ENCODE measurements at places on chromosomes 1 and 21. TPM values are rescaled to one million over a fixed set of nuclear protein-coding genes. Genes with fewer than 3 reads are reported as not detected.

GRCh38 chr1:241950390-241950789 is 7.2 kb upstream of the BECN2 start:
- H3K27me3 ChIP-seq, result no peaks in the 10 kb centered on the region

DNA sequence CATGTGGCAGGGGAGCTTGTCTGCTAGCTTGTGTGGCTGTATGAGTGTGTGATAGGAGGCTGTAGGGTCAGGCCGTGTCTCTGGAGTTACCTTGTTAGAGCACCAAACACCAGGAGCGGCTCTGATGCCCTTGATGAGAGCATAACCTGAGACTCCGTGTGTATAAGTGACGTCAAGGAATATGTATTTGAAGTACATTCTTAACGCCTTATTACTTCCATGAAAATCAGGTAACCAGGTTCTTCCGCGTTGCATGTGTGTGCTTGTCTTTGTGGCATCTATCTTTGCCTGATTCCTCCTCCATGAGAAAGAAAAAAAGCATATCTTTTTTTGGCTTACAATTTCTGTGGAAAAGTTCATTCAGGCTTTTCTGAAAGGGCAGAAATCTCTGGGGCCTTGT is 4.6 kb downstream of the OLFML3 start:
- H3K27me3 ChIP-seq, result no peaks in the 10 kb centered on the region
- H3K27ac ChIP-seq, result no peak overlapping the region
- H3K4me3 ChIP-seq, result no peak overlapping the region
- H3K4me1 ChIP-seq, result no peaks in the 10 kb centered on the region

DNA sequence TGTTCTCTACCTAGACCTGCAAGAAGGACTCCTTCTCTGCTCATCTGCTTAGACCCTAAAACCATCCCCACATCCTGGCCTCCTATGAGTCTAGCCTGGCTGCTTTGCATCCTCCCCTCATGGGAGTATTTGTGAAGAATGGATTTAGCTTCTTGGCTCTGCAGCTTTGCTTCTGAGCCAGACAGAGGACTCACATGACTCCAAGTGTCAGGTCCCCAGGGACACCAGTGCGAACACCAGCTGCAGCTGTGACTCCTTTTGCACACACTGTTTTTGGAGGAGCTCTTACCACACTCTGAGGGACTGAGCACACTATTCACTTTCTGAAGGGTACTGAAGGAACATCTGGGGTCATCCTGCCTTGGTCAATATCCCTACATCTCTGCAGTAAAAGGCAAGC is 131.8 kb upstream of the SGIP1 start:
- H3K27ac ChIP-seq, result no peak overlapping the region
- no peaks in the 10 kb centered on the region for H3K4me1 ChIP-seq
- H3K4me3 ChIP-seq, result no peak overlapping the region

DNA sequence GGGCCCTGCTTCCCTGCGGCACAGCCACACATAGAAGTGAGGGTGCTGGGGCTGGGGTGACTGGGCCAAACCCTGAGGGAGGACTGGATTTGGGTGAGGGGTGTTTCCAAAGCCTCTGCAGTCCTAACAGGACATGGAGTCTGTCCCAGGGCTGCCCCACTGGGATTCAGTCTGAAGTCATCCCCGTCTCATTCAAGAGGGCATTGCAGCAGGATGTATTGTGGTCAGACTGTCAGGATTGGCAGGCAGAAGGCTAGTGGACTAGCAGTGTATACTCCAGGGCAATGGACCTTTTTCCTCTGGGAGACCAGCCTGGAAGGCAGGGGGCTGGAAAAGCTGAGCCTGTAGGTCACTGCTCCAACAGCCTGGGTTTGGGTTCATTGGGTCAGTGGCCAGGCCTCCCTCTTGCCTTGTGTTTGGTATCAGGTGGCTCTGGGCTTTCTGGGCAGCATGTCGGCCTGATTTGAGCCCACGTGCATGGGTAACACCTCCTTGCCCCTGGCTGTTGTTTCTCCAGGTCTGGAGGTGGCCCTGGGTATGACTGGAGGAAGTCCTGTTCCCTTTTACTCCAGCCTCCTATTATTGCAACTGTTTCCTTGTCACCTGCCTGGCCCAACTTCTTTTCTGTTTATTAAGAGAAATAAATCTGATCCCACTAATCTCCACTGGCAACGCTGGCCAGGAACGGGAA is 41.0 kb upstream of the SYNC start:
- peaks cover 45% of the 10 kb centered on the region for H3K27me3 ChIP-seq
- H3K36me3 ChIP-seq, result no peaks in the 10 kb centered on the region
- H3K4me3 ChIP-seq, result no peak overlapping the region
- H3K27ac ChIP-seq, result no peak overlapping the region
- H3K4me1 ChIP-seq, result peaks cover 11% of the 10 kb centered on the region

DNA sequence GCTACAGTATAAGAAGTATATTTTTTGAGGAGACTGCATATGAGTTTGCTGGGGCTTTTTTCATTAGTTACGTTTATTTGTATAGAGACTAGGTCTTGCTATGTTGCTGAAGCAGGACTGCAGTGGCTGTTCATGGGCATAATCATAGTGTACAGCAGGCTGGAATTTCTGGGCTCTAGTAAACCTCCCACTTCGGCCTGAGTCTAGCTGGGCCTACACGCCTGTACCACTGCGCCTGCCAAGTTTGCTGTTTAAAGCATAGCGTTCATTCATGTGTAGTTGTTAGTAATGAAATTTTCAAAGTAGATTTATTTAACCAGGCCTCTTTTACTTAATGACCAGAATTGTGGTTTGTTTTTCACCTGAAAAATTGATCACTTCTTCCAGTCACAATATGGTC is 33.8 kb downstream of the HS2ST1 start:
- no peak for DNase-seq
- no peaks in the 10 kb centered on the region for H3K27me3 ChIP-seq
- no peaks in the 10 kb centered on the region for H3K4me1 ChIP-seq
- no peaks in the 10 kb centered on the region for H3K36me3 ChIP-seq

The CRABP2 gene
- 3.5 TPM for total RNA-seq

The DAB1 gene
- total RNA-seq, result 2.5 TPM

The LCE2A gene
- total RNA-seq, result not detected

The OR2L13 gene
- not detected for total RNA-seq

The IL19 gene
- not detected for total RNA-seq

The UBE2G2 gene
- 124 TPM for total RNA-seq

The JAM2 gene
- 0.43 TPM for total RNA-seq

The ACTA1 gene
- 0.32 TPM for total RNA-seq
